ENCODE measurements at places on chromosomes 5 and 9. TPM values are rescaled to one million over a fixed set of nuclear protein-coding genes. Genes with fewer than 3 reads are reported as not detected.

PPIC gene
- 44.2 TPM for total RNA-seq

PHF24 gene
- total RNA-seq = not detected

HMGCR gene
- 75.0 TPM for total RNA-seq

LRRC14B gene
- total RNA-seq = not detected

PCDH12 gene
- 22.0 TPM for total RNA-seq

AMACR gene
- 5.3 TPM for total RNA-seq

DBH gene
- total RNA-seq = not detected

SLC25A2 gene
- total RNA-seq = 0.16 TPM

GPR151 gene
- not detected for total RNA-seq

LRRC19 gene
- total RNA-seq = not detected

DMRT3 gene
- total RNA-seq = not detected

IL3 gene
- not detected for total RNA-seq

GDA gene
- total RNA-seq = not detected

GRIA1 gene
- total RNA-seq = not detected

SERF1A gene
- 8.1 TPM for total RNA-seq

PCDHGB6 gene
- total RNA-seq = 1.6 TPM
